Midbrain (tissue), 1 donor: ENCODE measurements at places on chromosomes 4 and X.

DNA sequence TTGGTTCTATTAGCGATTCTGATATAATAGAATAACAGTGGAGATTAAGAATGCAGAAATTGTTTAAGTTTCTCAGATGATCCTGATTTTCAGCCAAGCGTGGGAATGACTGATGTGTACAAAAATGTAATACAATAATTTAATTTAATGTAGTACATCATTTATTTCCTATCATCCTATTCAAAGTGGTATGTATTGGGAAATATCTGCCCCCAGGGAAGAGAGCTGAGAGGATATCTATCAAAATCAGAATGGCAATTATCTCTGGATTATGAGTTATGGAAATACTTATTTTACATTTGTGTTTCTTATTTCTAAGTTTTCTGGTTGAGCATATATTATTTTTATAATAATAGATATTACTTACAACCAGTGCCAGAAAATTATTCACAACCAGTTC, 3.9 kb downstream of the FABP2 start:
- DNase-seq, result no peak

- no peak for DNase-seq
These were observed 338.0 kb downstream of the SPOCK3 start for GRCh38 chr4:166896254-166896653.

- peak; percentile 79 for DNase-seq
These were observed 17.8 kb downstream of the SCD5 start for GRCh38 chr4:82780752-82781231.

DNA sequence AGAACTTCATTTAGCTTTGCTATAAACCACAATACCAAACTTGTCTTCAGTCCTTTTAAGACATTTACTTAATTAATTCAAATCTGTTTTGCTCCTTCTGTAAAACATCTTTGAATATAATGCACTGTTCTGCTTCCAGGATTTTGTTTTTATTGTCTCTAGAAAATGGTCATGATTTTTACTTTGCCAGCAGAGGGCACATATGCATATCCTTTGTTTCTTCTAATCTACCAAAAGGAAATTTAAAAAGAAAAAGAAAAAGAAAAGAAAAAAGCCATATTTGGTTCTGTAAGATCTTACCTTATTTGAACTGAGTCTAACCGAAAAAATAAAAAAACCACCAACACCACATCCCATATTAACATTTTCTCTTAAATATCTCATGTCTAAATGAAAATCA, 101.9 kb upstream of the CCSER1 start:
- DNase-seq, result peak; percentile 6

DNA sequence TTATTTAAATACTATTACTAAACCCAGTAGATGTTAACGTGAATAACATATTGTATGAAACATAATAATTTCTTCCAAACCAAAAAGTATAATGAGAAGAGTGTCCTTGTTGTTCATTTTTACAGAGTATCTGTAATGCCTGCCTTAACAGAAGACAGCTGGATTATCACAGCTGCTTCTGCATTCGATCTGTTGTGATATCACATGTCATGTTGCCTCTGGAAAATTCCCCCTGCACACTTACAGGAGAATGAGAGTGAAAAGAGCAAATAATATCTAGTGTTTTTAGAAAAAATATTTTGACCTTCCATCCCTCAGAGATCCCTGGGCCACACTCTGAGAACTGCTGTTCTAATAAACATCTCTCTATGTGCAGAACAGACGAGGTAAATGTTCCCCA, 240.1 kb upstream of the NOCT start:
- DNase-seq, result no peak

GRCh38 chr4:133972586-133972985, 229.0 kb downstream of the PABPC4L start:
- DNase-seq, result no peak
